H4 (cell line): ENCODE measurements at places on chromosomes 2 and 18. TPM values are rescaled to one million over a fixed set of nuclear protein-coding genes. Genes with fewer than 3 reads are reported as not detected.

The RAB6C gene
- total RNA-seq, result not detected in 2 replicates

The NT5C1B gene
- total RNA-seq, result not detected in 2 replicates

DNA sequence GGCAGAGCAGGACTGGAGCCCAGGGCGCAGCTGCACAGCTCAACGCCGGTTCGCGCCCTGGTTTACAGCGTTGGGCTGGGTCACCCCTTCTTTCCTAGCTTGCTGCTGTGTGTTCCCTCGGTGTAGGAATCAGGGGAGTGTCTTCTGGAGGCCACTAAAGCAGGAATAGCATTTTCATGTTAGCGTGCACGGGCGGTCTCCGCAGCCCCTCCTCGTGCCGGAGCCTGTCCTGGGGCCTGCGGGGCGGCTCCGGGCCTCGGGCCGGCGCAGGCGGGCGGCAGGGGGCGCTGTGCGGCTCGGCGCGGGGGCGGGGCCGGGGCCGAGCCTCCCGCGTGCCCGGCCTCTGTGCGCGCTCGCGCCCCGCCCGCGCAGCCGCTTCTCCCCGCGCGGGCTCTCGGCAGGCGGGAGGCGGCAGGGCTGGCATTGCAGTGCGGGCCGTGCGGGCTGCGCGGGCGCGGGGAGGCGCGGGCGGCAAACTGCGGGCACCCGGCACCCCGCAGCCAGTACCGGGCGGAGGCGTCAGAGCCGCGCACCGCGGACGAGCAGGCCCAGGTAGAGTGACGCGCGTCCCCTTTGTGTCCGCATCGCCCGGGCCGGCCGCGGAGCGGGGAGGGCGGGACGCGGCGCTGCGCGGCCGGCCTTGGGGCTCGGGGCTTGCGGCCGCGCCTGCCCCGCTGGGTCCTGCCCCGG lies at the start of gene RNF144A:
RNF144A (plus strand) TSS at position 342 of the 690 bp plus-strand sequence. CDS start 79,515 bp downstream, outside the sequence.
- no peak for DNase-seq

The CPLX4 gene
- not detected in 2 replicates for total RNA-seq

The MPP4 gene
- not detected in 2 replicates for total RNA-seq

The ELOA2 gene
- not detected in 2 replicates for total RNA-seq

DNA sequence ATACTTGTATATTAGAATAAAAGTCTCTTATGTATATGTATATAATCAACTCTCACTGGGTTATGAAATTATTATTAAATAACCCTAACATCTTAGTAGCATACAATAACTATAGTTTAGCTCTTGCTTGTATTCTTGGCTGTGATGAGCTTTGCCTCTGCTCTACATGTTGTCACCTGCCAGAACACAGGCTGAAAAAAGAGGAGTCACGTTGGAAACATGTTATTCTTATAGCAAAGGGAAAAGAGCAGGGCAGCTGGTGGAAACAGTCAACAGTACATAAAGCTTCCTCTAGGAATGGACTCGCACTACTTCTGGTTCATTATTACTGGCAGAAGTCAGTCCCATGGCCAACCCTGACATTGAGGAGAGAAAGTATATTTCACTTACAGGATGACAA lies 362.0 kb upstream of the KYNU start:
- no peak for DNase-seq

The DTNB gene
- 4.8 and 5.9 TPM in 2 replicates for total RNA-seq

- DNase-seq, result peak; percentile 36
Observed at GRCh38 chr2:40103163-40103562, 324.1 kb upstream of the THUMPD2 start.

DNA sequence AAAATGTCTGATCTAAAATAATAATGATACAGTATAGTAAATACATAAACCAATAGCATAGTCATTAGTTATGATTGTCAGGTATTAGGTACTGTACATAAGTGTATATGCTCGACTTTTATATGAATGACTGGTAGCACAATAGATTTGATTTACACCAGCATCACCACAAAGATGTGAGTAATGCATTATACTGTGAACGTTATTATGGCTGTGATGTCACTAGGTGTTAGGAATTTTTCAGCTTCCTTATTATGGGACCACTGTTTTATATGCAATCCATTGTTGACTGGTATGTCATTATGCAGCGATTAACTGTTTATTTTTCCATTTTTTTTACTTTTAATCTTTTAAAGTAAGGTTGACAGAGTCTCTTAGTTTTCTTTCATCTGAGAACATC lies 23.7 kb downstream of the ATP9B start:
- DNase-seq, result no peak

- DNase-seq, result no peak
Observed at GRCh38 chr2:222423632-222424275, 589 bp upstream of the SGPP2 start.

DNA sequence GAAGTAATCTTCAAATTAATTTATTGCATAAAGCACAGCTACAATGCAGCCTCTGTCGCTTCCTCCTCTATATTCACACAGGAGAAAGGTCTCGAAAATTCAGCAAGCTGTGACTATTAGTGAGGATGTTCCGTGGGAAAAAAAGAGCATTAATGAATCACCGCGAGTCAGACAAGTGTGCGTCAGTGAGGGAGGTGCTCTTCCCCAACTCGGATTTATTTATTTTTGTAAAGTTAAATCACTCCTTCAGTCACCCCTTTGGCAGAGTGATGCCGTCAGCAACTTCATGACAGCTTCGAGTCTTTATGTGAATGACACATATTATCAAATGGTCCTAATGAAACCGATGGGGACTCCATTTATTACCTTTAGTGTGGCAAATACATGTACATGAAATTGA lies 648.9 kb upstream of the SALL3 start:
- DNase-seq, result no peak

- DNase-seq, result peak; percentile 87
Observed at GRCh38 chr18:49016648-49017539, 66.1 kb upstream of the SMAD7 start.

DNA sequence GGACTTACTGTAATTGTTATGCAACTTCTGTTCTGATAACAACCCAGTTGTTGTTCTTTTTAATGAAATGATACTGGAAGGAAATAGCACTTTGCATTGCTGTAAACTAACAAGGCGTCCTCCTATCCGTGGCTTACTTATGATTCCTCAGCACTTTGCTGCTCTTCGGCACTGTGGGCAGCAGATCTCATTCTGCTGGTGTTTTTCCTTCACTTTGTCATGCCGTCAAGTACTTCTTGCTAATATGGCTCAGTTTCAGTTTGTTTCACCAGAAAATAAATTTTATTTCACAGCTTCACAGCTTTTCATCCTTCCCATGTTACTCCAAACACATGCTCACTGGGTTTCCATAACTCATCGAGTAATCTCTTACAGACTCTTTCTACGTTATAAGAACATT lies 289.3 kb downstream of the MEIS1 start:
- DNase-seq, result no peak

GRCh38 chr2:62250239-62250638 lies 54.3 kb downstream of the B3GNT2 start:
- DNase-seq, result no peak

GRCh38 chr18:54829856-54830255 lies 1.6 kb downstream of the RAB27B start:
- DNase-seq, result no peak

- no peak for DNase-seq
Observed at GRCh38 chr2:127386246-127386645, 1.5 kb downstream of the MAP3K2 start.

GRCh38 chr18:1658908-1659566 lies 754.4 kb downstream of the ADCYAP1 start:
- DNase-seq, result no peak
